ENCODE measurements at places on chromosomes 5 and 9.

GRCh38 chr5:139823757-139824355 is 28.2 kb downstream of the PSD2 start:
- DNase-seq: no peak

DNA sequence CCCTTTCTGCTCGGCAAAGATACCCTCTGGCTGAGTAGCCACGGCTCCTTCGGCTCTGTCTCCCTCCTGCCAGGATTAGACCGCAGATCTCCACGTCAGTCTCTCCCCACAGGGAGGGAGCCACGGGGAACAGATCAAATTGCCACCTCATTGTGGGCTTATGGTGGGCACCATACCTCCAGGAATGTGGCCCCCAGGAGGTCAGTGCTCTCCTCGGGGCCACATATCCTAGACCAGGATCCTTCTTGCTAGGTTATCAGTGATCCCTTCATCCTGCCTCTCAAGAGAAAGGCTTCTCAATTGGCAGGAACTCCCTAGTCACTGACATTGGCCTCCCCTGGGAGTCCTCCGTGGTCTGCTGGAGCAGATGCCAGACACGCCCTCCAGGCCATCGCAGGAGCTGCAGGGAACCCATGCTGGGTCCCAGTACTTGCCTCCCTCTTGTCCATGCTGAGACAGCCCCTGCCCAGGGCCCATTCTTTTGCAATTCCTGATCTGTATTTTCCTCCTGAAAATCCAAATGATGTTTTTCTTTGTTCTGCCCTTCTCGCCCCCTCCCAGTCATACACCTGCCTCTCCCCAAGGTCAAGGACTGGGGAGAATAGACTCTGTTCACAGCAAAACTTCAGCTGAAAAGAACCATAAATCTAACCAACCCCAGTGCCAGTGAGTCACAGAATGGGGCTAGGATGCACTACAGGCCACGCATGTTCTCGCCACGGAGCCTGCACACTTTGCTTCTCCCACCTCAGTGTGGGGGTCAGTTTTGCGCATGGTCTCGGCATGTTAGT is 31.6 kb upstream of the ENHO start:
- no peak for DNase-seq

GRCh38 chr5:149969181-149969930 is 8.8 kb downstream of the SLC26A2 start:
- DNase-seq: no peak

- DNase-seq: no peak
Measured at GRCh38 chr9:136939431-136939995, 5.0 kb downstream of the FBXW5 start.

GRCh38 chr9:122394265-122395125 is 23.7 kb downstream of the PTGS1 start:
- no peak for DNase-seq

GRCh38 chr5:37816331-37816730 is 23.5 kb downstream of the GDNF start:
- no peak for DNase-seq

- DNase-seq: no peak
Measured at GRCh38 chr9:37928552-37929430, 24.9 kb upstream of the SLC25A51 start.

GRCh38 chr5:88685591-88686541 is 197.1 kb downstream of the MEF2C start:
- DNase-seq: no peak

DNA sequence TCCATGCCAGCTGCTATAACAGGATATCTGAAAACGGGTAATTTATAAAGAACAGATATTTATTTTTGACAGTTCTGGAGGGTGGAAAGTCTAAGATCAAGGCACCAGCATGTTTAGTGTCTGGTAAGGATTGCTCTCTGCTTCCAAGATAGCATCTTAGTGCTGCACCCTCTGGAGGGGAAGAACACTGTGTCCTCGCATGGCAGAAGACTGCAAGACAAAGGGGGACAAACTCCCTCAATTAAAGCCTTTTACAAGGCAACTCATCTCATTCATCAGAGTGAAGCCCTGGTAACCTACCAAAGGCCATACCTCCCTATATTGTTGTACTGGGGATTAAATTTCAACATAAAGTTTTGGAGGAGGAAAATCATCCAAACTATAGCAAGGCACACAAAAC is 298.9 kb upstream of the EDIL3 start:
- DNase-seq: no peak

DNA sequence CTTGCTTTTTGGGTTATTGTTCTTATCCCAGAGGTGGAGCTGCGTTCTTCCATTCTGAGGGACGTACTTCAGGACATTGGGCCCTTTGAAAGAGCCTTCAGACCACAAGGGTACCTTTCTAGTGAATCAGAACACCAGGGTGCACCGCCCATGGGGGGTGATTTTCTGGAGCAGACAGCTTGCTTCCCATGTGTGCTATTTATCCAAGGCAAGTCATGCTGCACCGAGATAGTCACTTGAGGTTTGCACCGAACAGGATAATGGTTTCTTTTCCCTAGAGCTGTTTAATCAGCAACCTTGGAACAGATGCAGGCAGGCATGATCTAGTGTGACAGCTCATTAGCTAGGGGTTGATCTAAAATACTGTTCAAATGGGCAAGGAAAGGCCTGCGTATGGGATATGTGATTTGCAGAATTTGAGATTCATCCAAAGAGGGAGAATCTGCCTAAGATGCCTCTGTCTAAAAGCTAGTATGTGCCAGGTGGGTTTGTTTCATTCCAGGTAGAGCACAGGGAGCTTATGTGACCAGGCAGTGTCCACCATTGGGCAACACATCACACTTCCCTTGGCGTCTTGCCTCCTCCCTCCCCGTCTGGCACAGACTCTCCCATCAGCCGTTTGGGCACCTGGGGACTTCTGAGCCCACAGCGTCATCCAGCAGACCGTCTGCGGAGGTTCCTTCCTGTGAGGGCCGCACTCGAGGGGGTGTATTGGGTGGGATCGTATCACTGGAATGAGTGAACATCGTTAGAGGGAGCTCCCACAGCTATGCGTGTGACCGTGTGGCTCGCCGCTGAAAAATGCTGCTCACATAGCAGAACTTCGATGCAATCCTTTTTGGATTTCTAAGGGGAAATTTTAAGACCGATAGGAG is 23.0 kb downstream of the ABL1 start:
- DNase-seq: no peak

All from stimulated activated CD4-positive, alpha-beta T cell treated with anti-CD3 and anti-CD28 coated beads, Interleukin-15, amount 100 ng/mL, for 1 hour (primary cell).